Activated CD4-positive, alpha-beta memory T cell treated with anti-CD3 and anti-CD28 coated beads for 36 hours (primary cell): ENCODE measurements at places on chromosomes 13 and 19.

GRCh38 chr13:45119469-45119990, 780 bp upstream of the GTF2F2 start:
- H3K4me1 ChIP-seq = peaks cover 5% of the 10 kb centered on the region
- H3K27me3 ChIP-seq = no peaks in the 10 kb centered on the region
- peak; percentile 75 for DNase-seq
- H3K4me3 ChIP-seq = no peak overlapping the region

DNA sequence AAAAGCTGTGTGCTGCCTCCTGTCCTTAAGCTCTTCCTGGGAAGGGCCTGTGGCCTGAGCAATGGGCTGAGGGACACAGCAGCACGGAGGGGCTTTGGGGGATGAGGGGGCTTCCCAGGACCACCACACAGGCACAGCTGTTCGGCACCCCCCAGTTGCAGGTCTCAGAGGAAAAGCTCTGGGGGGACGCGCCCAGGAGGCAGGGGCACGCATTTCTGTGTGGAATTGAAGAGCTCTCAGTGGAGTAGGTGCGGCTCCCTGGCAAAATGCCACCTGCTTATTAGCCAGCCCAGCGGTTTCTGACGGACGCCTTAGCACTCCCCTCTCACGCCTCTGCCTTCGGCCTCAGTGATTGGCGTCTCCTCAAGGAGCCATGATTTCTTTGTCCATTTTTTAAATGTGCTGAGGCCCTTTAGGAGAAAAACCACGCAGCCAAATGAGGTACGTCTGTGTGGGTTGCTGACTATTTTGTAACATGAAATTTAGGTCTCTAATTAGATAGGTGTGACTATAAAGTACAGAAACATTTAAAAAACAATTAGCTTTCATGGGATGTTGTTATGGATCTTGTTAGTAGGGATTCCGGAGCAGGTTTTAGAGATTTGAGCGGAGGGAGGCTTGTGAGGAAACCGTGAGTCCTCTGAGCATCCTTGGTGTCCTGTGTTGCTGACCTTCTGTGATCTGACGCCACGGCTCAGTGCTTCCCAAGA, 4.0 kb downstream of the MCF2L start:
- no peak overlapping the region for H3K4me3 ChIP-seq
- H3K27me3 ChIP-seq = no peaks in the 10 kb centered on the region
- H3K27ac ChIP-seq = no peak overlapping the region
- peaks cover 18% of the 10 kb centered on the region for H3K4me1 ChIP-seq

GRCh38 chr13:57740719-57741118, 109.2 kb downstream of the PCDH17 start:
- H3K4me3 ChIP-seq = no peak overlapping the region
- DNase-seq = no peak
- no peak overlapping the region for H3K27ac ChIP-seq
- H3K36me3 ChIP-seq = no peaks in the 10 kb centered on the region
- no peaks in the 10 kb centered on the region for H3K4me1 ChIP-seq
- H3K27me3 ChIP-seq = no peaks in the 10 kb centered on the region

- H3K4me1 ChIP-seq = peaks cover 46% of the 10 kb centered on the region
- DNase-seq = no peak
- no peaks in the 10 kb centered on the region for H3K36me3 ChIP-seq
- no peak overlapping the region for H3K27ac ChIP-seq
- no peaks in the 10 kb centered on the region for H3K27me3 ChIP-seq
Observed at GRCh38 chr13:40061466-40062450, 406.3 kb downstream of the COG6 start.

- H3K4me1 ChIP-seq = no peaks in the 10 kb centered on the region
- H3K27me3 ChIP-seq = no peaks in the 10 kb centered on the region
- no peaks in the 10 kb centered on the region for H3K36me3 ChIP-seq
- no peak overlapping the region for H3K27ac ChIP-seq
Observed at GRCh38 chr13:93218583-93218982, 8.0 kb upstream of the GPC6 start.

GRCh38 chr13:36297366-36298338, at the start of gene CCDC169:
Gene CCDC169, minus strand, starts transcription at chr13:36297814. Its CDS starts 95 bp downstream, at chr13:36297719.
- peak; percentile 78 for DNase-seq
- peak within 1 kb of the TSS; percentile 82 for H3K4me3 ChIP-seq
- peaks cover 15% of the 10 kb centered on the region for H3K4me1 ChIP-seq
- peaks cover 1% of the 10 kb centered on the region for H3K36me3 ChIP-seq
- peaks cover 24% of the 10 kb centered on the region for H3K27me3 ChIP-seq

GRCh38 chr19:30566681-30567420, 194.7 kb downstream of the ZNF536 start:
- H3K4me3 ChIP-seq = no peak overlapping the region
- H3K36me3 ChIP-seq = no peaks in the 10 kb centered on the region
- no peak for DNase-seq

GRCh38 chr13:21067848-21068247, 6.5 kb upstream of the LATS2 start:
- H3K27ac ChIP-seq = no peak overlapping the region
- H3K4me3 ChIP-seq = no peak overlapping the region
- no peak for DNase-seq

GRCh38 chr19:16637535-16637934, 9.5 kb upstream of the MED26 start:
- peaks cover 9% of the 10 kb centered on the region for H3K4me1 ChIP-seq
- no peak overlapping the region for H3K4me3 ChIP-seq
- peaks cover 23% of the 10 kb centered on the region for H3K36me3 ChIP-seq
- no peak for DNase-seq

DNA sequence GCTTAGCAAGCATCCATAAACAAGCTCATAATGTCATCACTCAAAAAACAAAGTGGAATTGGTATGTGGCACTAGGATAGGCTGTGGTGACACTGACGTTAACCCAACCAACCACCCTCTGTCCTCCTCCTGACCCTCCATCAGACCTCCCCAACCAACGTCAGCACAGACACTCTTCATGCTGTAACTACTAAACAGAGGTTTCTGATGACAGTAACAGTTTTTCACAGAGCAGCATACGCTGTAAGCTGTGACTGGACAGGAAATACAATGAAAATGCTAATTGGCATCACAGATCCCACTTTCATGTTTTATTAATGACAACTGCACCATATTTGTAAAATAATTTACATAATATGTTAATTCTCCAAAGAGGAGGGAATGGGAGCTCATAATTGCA, 238.0 kb downstream of the IRS2 start:
- H3K36me3 ChIP-seq = no peaks in the 10 kb centered on the region
- no peak overlapping the region for H3K4me3 ChIP-seq
- peaks cover 5% of the 10 kb centered on the region for H3K27me3 ChIP-seq

GRCh38 chr13:51786425-51787265, 17.3 kb downstream of the DHRS12 start:
- no peak overlapping the region for H3K4me3 ChIP-seq
- peaks cover 10% of the 10 kb centered on the region for H3K4me1 ChIP-seq
- peaks cover 5% of the 10 kb centered on the region for H3K36me3 ChIP-seq

DNA sequence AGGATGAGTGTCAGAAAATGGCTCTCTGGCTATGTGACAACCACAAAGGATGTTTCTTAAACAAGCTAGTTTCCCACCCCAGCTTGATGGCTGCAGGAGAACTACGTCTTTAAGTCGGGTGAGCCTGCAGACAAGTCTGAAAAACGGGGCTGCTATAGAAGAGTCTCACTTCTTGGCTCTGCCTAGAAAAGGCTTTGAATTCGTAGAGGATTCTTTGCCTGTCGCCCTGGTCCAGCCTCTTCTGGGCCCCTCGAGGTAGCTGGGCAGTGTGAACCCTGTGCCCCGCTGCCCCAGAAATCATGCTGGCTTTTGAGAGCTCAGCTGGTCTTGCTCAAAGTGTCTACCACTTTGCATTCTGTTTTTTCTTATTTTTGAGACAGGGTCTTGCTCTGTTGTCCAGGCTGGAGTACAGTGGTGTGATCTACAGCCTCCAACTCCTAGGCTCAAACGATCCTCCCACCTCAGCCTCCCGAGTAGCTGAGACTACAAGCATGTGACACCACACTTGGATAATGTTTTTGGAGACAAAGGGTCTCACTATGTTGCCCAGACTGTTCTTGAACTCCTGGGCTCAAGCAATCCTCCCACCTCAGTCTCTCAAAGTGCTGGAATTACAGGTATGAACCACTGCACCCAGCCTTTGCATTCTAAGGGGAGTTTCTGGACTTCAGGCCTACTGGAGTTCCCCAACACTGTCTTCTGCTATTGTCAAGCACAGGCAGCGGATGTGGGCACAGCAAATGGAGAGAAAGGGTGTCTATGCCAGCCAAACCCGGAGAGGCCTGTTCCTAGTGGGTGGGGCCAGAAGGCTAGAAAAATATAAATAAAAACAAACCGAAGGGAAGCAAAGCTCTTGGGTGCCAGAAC, 6.5 kb downstream of the CEBPA start:
- no peak for DNase-seq
- no peaks in the 10 kb centered on the region for H3K4me1 ChIP-seq
- H3K27me3 ChIP-seq = peaks cover 20% of the 10 kb centered on the region
- no peak overlapping the region for H3K27ac ChIP-seq
- no peaks in the 10 kb centered on the region for H3K36me3 ChIP-seq

DNA sequence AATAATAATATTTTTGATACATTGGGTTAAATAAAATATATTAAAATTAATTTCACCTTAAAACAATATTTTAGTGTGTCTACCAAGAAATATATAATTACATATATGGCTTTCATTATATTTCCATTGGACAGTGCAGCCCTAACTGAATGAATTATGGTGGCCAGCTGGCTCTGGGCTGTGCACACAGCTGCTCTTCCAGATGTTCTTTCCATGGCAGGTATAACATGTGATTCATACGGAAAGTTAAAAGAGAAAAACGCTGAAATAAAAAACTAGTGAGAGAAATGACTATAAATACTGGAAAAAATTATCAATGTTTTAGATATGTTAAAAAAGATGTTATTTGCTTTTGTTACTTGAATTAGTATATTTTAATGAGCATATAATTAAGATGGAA, 216.3 kb downstream of the RGCC start:
- no peak overlapping the region for H3K4me3 ChIP-seq
- no peaks in the 10 kb centered on the region for H3K4me1 ChIP-seq
- no peaks in the 10 kb centered on the region for H3K27me3 ChIP-seq
- H3K36me3 ChIP-seq = peaks cover 6% of the 10 kb centered on the region

DNA sequence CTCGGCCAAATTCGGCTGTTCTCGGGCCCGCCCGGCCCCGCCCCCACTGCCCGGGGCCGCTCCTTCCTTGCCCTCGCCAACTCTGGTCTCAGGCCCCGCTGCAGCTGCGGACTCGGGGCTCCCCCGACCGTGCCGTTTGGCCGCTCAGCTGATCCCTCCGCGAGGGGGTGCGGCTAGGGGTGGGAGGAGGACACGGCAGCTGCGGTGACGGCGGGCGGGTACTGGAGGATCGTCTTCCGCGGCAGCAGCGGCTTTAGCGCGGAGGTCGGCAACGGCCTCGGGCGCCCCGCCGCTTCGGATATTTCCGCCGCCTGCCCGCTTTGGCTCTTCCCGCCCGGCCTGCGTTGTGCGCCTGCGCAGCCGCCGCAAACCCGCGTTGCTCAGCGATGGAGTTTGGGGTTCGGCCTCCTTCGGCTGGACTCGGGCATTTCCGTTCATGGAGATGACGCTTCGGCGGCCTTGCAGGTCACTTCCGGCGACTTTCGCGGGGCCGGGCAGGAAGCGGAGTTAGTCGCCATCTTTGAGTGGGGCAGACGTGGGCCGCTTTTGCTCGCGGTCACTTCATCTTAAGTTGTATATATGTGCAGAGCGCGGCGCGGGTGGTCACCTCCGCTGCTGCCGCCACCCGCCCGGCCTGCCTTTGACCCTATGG, 338 bp upstream of the UBE2M start:
- no peaks in the 10 kb centered on the region for H3K27me3 ChIP-seq
- peak overlapping the region; percentile 99 for H3K4me3 ChIP-seq
- peaks cover 58% of the 10 kb centered on the region for H3K4me1 ChIP-seq
- DNase-seq = peak; percentile 100
- peaks cover 38% of the 10 kb centered on the region for H3K36me3 ChIP-seq

- no peak overlapping the region for H3K27ac ChIP-seq
- H3K4me1 ChIP-seq = peaks cover 2% of the 10 kb centered on the region
- peak; percentile 79 for DNase-seq
Observed at GRCh38 chr19:47296036-47296435, 13.6 kb upstream of the C5AR1 start.

- no peaks in the 10 kb centered on the region for H3K27me3 ChIP-seq
- no peak for DNase-seq
- H3K27ac ChIP-seq = no peak overlapping the region
- no peak overlapping the region for H3K4me3 ChIP-seq
- H3K36me3 ChIP-seq = no peaks in the 10 kb centered on the region
Observed at GRCh38 chr13:75935805-75936204, 299.7 kb downstream of the LMO7 start.

GRCh38 chr13:46166947-46167610, 14.9 kb downstream of the LCP1 start:
- H3K36me3 ChIP-seq = peaks cover 54% of the 10 kb centered on the region
- no peaks in the 10 kb centered on the region for H3K27me3 ChIP-seq
- H3K27ac ChIP-seq = peak overlapping the region; percentile 86
- peaks cover 90% of the 10 kb centered on the region for H3K4me1 ChIP-seq
